ENCODE measurements at places on chromosomes 1 and 21.

- no peak for DNase-seq
These were observed 24.0 kb downstream of the PUM1 start for GRCh38 chr1:31041529-31041928.

DNA sequence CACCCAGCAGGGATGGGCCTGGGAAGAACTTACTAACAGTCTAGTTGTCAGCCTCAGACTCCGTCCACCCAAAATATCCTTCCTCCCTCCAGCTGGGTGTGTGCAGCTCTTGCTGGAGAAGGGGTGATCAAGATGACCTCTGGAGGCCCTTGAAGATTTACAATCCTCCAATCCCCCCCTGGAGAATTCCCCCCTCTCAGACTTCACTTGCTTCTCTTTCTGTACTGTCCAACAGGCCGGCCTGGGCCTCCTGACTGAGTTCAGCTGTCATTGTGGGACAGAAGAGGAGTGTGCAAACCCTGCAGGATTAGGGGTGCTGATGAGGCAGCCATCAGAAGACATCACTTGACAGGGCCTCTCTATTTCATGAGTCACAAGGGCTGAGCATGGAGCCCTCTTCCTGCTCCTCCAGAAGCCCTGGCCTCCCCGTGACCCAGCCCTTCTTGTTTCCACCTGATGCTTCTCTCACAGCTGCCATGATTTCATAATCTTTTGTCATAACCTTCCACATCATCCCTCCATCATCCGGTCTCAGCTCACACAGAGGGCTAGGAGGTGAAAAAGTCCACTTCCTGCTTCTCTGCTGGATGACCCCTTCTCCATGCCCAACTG is 17.5 kb upstream of the IGFN1 start:
- DNase-seq: no peak

GRCh38 chr1:159916242-159917051 is 8.9 kb downstream of the TAGLN2 start:
- DNase-seq: no peak

GRCh38 chr21:28253961-28254360 is 738.7 kb downstream of the LTN1 start:
- no peak for DNase-seq

GRCh38 chr1:40383488-40384412 is 10.2 kb downstream of the SMAP2 start:
- DNase-seq: no peak

DNA sequence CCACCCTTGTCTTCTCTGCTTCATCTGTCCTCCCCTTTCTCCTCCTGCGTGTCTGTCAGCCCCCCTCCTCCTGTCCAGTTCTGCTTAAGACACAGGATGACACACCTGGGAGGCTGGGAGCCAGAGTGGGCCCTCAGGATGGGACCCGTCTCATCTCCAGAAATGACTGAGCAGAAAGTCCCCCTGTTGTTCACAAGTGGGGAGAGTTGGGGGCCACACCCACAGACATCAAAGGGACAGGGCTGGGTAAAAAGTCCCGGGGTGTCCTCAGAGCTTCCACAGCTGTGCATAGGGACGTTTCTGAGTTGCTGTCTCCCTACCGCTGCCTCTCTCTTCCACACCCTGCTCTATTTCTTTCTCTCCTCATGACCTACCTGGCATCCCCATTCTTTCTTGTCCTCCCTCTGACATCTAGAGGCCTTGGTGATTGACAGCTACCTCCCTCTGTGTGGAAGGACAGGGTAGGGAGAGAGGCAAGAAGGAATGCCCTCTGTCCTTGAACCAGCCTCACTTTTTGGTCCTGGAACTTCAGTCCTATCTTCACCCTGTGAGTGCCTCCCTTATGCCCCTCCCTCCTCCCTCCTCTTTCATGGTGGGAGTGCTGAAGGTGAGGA is 19.5 kb upstream of the SH2D2A start:
- no peak for DNase-seq

- DNase-seq: no peak
These were observed 150.1 kb downstream of the CDC7 start for GRCh38 chr1:91650764-91651163.

GRCh38 chr1:90732136-90732535 is 15.0 kb upstream of the BARHL2 start:
- DNase-seq: no peak

All from naive B cell (primary cell).